ENCODE measurements at places on chromosomes 12 and 14. TPM values are rescaled to one million over a fixed set of nuclear protein-coding genes. Genes with fewer than 3 reads are reported as not detected.

- H3K27me3 ChIP-seq, result peaks cover 6% of the 10 kb centered on the region
- no peak for DNase-seq
- H3K4me3 ChIP-seq, result no peak overlapping the region
- no peak overlapping the region for H3K27ac ChIP-seq
Observed at GRCh38 chr12:25041006-25041741, 92.3 kb upstream of the BCAT1 start.

GRCh38 chr12:24560192-24560775 lies 388.6 kb downstream of the BCAT1 start:
- no peaks in the 10 kb centered on the region for H3K36me3 ChIP-seq
- peak overlapping the region; percentile 50 for H3K27ac ChIP-seq
- peaks cover 5% of the 10 kb centered on the region for H3K4me1 ChIP-seq

DNA sequence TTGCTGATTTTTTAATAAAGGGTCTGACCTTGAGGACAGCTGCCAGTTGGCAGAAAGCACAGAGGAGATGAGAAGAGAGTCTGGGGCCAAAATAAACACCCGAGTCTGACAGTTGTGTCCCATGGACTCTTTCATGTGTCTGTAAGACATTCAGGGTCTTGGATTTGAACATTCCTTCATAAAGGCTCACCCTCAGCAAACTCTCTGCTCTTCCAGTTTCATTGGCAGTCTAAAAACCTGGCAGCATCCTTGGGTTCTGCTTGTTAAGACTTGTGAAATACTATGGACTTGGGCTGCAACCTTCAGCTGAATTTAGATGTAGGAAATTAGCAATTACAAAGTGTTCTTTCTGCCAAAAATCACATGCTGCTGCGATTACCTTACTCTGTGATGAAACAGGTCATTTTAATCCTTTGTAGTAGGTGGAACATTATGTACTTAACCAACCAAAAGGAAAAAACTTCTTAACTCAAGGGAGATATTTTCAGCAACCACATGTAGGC lies 32.0 kb upstream of the LMNTD1 start:
- DNase-seq, result no peak
- H3K4me1 ChIP-seq, result no peaks in the 10 kb centered on the region
- no peaks in the 10 kb centered on the region for H3K36me3 ChIP-seq
- no peak overlapping the region for H3K27ac ChIP-seq

DNA sequence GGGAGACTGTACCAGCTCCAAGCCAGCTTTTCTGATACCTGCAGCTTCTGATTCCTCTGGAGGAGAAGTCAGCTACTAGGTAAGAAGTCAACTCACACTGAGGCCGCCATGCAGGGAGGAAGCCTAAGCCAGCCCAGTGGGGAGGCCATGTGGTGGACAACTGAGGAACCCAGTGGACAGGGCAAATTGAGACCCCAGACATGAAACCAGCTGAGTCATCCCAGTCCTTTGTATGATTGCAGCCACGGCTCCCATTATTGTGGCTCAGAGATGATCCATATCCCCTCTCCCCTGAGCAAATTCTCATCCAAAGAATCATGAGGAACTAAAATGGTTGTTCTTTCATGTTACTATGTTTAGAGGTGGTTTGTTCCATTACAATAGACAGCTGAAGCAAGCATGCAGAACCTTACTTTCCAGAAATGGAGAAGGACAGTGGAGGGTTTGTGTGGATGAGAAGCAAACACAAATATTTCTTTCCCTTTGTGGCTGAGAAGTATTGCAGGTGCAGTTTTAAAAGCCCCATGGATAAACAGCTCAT lies 1147.3 kb upstream of the TMEM132C start:
- no peaks in the 10 kb centered on the region for H3K27me3 ChIP-seq
- DNase-seq, result no peak
- H3K36me3 ChIP-seq, result no peaks in the 10 kb centered on the region
- H3K4me1 ChIP-seq, result no peaks in the 10 kb centered on the region

- H3K27me3 ChIP-seq, result peaks cover 27% of the 10 kb centered on the region
- no peak overlapping the region for H3K4me3 ChIP-seq
- DNase-seq, result no peak
- no peak overlapping the region for H3K27ac ChIP-seq
Observed at GRCh38 chr12:128980623-128981022, 127.3 kb downstream of the GLT1D1 start.

GRCh38 chr14:99724196-99724891 lies 40.2 kb downstream of the CYP46A1 start:
- no peak overlapping the region for H3K27ac ChIP-seq
- H3K4me3 ChIP-seq, result no peak overlapping the region
- no peaks in the 10 kb centered on the region for H3K4me1 ChIP-seq
- H3K27me3 ChIP-seq, result no peaks in the 10 kb centered on the region
- no peaks in the 10 kb centered on the region for H3K36me3 ChIP-seq

DNA sequence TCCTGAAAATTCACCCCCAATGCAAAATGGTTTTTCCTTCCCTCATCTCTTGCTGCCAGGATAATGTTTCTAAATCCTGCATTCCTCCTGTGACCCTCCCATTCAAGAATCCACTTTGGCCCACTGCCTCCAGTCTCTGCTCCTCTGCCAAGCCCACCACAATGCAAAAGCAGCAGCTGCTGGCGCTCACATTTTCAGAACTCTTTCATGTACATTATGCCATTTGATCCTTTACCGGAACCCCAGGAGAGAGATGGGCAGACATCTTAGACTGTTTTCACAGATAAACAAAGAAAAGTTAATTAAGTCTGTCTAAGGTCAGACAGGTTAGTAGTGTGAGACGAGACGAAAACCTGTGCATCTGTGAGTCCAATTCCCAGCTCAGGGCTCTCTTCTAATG lies 12.9 kb downstream of the LRIG3 start:
- H3K36me3 ChIP-seq, result peaks cover 5% of the 10 kb centered on the region
- no peaks in the 10 kb centered on the region for H3K4me1 ChIP-seq
- no peak overlapping the region for H3K27ac ChIP-seq
- DNase-seq, result no peak
- no peak overlapping the region for H3K4me3 ChIP-seq

GRCh38 chr14:21192875-21193535 lies 37.1 kb upstream of the OR5AU1 start:
- H3K36me3 ChIP-seq, result no peaks in the 10 kb centered on the region
- no peaks in the 10 kb centered on the region for H3K27me3 ChIP-seq
- H3K4me1 ChIP-seq, result peaks cover 3% of the 10 kb centered on the region
- H3K27ac ChIP-seq, result no peak overlapping the region
- H3K4me3 ChIP-seq, result no peak overlapping the region
- no peak for DNase-seq

DNA sequence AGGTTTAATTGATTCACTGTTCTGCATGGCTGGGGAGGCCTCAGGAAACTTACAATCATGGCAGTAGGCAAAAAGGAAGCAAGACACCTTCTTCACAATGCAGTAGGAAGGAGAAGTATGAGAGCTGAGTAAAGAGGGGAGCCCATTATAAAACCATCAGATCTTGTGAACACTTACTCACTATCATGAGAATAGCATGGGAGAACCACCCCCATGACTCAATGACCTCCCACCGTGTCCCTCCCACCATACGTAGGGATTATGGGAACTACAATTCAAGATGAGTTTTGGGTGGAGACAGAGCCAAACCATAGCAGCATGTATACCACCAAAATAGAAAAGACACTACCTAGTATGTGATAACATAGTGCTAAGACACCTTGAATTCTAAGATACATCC lies 2.9 kb upstream of the HMGA2 start:
- no peaks in the 10 kb centered on the region for H3K36me3 ChIP-seq
- H3K4me3 ChIP-seq, result no peak overlapping the region
- H3K4me1 ChIP-seq, result peaks cover 21% of the 10 kb centered on the region
- H3K27me3 ChIP-seq, result peaks cover 3% of the 10 kb centered on the region
- DNase-seq, result no peak

GRCh38 chr12:57735952-57736740 lies 2.4 kb downstream of the AGAP2 start:
- peaks cover 25% of the 10 kb centered on the region for H3K4me1 ChIP-seq
- H3K4me3 ChIP-seq, result peak overlapping the region; percentile 65
- no peaks in the 10 kb centered on the region for H3K36me3 ChIP-seq
- no peaks in the 10 kb centered on the region for H3K27me3 ChIP-seq
- no peak overlapping the region for H3K27ac ChIP-seq

GRCh38 chr14:36916668-36917067 lies 255.0 kb downstream of the PAX9 start:
- H3K27ac ChIP-seq, result no peak overlapping the region
- no peaks in the 10 kb centered on the region for H3K27me3 ChIP-seq
- H3K36me3 ChIP-seq, result no peaks in the 10 kb centered on the region
- no peaks in the 10 kb centered on the region for H3K4me1 ChIP-seq
- DNase-seq, result no peak
- no peak overlapping the region for H3K4me3 ChIP-seq

- DNase-seq, result peak; percentile 31
- H3K27me3 ChIP-seq, result no peaks in the 10 kb centered on the region
- no peaks in the 10 kb centered on the region for H3K4me1 ChIP-seq
- H3K36me3 ChIP-seq, result no peaks in the 10 kb centered on the region
- H3K4me3 ChIP-seq, result peak overlapping the region; percentile 26
- no peak overlapping the region for H3K27ac ChIP-seq
Observed at GRCh38 chr14:24710403-24711112, 76.6 kb upstream of the GZMB start.

DNA sequence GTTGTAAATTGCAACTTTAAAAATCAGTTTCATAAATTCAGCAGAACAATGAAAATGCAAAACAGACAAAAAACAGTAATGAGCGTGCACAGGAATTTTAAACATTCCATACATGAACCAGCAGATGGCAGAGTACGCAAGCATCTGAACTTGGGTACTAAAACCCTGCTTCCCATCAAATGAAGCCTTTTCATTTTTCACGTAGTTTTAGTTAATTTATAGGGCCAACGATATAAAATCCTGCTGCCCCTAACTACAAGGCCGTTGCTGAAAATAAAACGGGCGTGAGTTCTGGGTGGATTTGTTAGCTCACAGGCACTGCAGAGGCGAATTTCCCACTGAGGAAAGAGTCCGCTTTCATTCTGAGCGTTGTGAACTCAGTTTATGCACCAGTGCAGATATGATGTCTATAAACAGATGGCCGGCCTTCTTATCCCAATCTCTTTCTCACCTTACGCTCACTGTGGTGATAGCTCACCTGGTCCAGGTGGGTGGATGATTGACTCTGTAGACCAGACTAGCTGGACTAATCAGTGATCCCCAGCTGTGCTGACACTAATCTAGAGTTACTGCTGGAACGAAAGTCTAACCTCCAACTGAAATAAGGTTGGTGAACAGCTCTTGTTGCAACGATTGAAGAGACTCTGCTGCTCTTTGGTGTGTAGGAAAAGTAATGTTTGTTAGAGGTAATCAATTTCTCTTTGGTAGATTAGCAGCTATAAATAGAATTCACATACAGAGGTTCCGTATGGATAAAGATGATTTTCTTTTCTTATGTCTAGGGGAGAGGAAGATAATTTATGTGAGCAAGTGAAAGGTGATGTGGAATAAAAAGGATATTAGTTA lies 89.2 kb downstream of the PDZRN4 start:
- DNase-seq, result no peak
- no peaks in the 10 kb centered on the region for H3K4me1 ChIP-seq
- no peaks in the 10 kb centered on the region for H3K36me3 ChIP-seq
- H3K27me3 ChIP-seq, result no peaks in the 10 kb centered on the region
- no peak overlapping the region for H3K4me3 ChIP-seq

DNA sequence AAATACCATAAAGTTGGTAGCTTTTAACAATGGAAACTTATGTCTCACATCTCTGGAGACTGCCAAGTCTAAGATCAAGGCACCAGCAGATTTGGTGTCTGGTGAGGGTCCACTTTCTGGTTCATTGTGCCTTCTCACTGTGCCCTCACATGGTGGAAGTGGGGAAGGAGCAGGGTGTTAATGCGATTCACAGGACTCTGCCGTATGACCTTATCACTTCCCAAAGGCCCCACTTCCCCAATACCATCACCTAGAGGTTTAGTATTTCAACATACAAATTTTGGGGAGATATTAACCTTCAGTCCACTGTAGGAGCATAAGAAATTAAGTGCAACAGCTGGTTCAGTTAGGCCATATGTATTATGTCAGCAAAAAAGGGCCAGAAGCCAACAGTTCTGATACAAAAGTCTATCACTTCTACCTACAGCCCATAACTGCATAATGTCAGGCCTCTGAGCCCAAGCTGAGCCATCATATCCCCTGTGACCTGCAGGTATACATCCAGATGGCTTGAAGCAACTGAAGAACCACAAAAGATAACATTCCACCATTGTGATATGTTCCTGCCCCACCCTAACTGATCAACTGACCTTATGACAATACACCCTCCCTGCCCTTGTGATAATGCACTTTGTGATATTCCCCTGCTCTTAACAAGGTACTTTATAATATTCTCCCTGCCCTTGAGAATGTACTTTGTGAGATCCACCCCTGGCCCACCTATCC lies 24.7 kb downstream of the DDHD1 start:
- H3K27ac ChIP-seq, result no peak overlapping the region
- no peak for DNase-seq
- no peaks in the 10 kb centered on the region for H3K27me3 ChIP-seq

DNA sequence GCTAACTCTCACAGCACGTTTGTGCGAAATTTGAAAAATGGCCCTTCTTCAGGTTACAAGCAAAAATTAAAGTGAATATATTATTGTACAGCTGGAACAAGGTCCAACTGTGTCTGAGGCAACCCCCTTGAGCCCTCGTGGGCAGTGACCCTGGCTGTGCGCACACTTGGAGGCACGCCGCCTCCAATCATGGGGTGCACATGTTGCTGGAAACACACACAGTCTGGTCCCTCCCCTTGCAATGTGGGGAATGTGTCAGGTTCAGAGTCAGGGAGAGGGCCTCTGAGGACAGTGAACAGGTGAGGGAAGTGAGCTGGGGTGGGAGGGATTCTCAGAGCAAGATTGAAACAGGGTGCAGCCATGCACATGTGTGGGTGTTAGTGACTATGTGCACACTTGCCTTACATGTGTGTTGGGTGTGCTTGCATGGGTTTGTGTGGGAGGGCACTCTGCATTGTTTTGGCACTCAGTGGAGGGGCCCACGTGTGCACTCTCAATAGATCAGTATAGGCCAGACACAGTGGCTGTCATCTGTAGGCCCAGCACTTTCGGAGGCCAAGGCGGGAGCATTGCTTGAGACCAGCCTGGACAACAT lies 9.6 kb downstream of the TSPAN9 start:
- H3K27me3 ChIP-seq, result no peaks in the 10 kb centered on the region
- peaks cover 3% of the 10 kb centered on the region for H3K36me3 ChIP-seq
- DNase-seq, result no peak

DNA sequence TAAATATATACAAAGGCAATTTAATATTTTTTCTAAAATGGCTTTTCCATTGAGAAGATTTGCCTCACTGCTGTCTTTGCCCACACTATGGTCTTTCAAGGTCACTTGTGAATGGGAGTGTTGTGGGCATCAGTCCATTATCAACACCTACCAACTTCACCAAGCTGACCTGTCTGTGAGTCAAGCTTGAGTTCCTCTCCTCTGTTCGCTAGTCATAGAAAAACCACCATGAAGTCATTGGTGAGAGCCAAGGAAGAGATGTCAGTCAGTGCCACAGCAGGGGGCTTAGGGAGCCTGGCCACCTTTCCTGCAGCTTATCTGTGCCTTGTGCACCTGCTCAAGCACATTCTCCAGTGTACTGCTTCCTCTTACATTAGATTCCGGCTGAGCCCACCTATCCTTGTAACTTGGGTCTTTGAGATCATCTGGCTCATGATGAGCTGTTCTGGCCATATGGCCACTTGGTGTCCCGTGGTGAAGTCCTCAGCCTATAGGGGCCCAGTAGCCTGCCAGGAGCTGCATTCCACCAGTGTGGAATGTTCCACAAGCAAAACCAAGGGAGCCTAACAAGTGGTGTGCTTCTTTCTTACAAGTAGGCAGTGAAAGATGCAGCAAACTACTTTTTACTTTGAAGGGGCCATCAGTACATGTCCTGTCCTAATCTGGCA lies 80.8 kb upstream of the C12orf71 start:
- no peak overlapping the region for H3K4me3 ChIP-seq
- H3K27me3 ChIP-seq, result no peaks in the 10 kb centered on the region
- DNase-seq, result no peak
- H3K27ac ChIP-seq, result no peak overlapping the region

Gene OASL
- 0.15 TPM for total RNA-seq

Gene MARS1
- total RNA-seq, result 88.0 TPM

Gene ART4
- total RNA-seq, result not detected

Gene SERPINA9
- total RNA-seq, result not detected

Gene DLK1
- 12.1 TPM for total RNA-seq

Gene RNASE3
- not detected for total RNA-seq
